ENCODE measurements at places on chromosomes 16 and 17. TPM values are rescaled to one million over a fixed set of nuclear protein-coding genes. Genes with fewer than 3 reads are reported as not detected.

The NUPR1 gene
- total RNA-seq = 3.7 TPM

The ABCC3 gene
- 1.0 TPM for total RNA-seq

The UBE2G1 gene
- 49.1 TPM for total RNA-seq

The KRT15 gene
- total RNA-seq = not detected

The UTP18 gene
- total RNA-seq = 24.0 TPM

The CEP112 gene
- 16.2 TPM for total RNA-seq

The ZNF624 gene
- total RNA-seq = 5.2 TPM

The MT4 gene
- not detected for total RNA-seq

The WFIKKN1 gene
- total RNA-seq = 0.52 TPM

The NPEPPS gene
- total RNA-seq = 169 TPM

The RNF227 gene
- total RNA-seq = 2.6 TPM

The BRCA1 gene
- 17.2 TPM for total RNA-seq

The KRTAP1-1 gene
- total RNA-seq = not detected

The CCL8 gene
- 1.0 TPM for total RNA-seq

The CES4A gene
- total RNA-seq = 1.0 TPM

The CX3CL1 gene
- 0.52 TPM for total RNA-seq
